ENCODE measurements at places on chromosomes 4 and X. TPM values are rescaled to one million over a fixed set of nuclear protein-coding genes. Genes with fewer than 3 reads are reported as not detected.

GRCh38 chr4:156472624-156473023 lies 499.0 kb downstream of the PDGFC start:
- no peak for DNase-seq

DNA sequence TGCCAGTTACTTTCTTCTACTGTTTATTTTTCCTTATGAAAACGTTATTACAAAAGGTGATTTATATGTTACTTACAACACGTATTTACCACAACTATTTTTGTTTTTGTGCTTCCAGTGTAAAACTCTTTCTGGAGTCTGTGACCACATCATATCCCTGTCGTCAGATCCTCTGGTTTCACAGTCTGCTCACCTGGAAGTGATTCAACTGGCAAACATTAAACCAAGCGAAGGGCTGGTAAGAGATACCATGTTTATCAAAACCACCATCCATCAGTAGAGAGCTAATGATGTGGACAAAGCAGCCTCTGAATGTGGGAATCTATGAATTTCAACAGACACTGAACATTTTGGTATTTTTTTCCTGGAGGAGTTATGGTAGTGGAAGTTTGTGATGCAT lies 116.1 kb downstream of the CNKSR2 start:
- no peak for DNase-seq

DNA sequence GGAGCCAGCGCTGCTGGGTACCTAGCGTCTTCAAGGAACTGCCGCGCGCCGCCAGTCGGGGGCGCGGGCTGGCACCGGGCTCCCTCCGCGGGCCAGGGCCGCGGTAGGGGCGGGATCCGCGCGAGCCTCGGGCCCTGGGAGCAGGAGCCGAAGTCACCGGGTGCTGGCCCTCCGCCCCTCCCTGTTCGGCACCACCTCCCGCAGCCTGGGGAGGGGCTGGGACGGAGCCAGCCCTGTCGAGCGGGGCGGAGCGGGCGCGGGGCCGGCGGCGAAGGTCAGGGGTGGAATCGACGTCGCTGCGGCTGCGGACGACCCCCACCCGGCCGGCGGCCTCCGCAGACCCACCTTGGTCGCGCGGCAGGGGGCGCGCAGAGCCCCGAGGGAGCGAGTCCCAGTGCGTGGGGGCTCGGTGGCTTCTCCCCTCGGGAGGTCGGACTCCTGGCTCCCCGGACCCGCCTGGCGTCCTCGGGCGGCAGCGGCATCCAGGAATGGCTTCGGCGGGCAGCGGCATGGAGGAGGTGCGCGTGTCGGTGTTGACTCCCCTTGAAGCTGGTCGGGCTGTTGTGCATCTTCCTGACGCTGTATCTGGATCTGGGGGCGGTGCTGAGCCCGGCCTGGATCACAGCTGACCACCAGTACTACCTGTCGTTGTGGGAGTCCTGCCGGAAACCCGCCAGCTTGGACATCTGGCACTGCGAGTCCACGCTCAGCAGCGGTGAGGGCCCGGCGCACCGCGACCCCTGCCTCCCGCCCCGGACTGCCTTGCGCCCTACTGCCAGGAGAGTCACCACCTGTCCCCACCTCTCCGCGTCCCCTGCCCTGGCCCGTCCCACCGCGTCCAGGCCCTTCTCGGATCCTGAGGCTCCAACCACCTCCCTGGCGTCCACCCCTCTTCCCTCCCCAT lies 50.5 kb upstream of the FAM47C start:
- no peak for DNase-seq

DNA sequence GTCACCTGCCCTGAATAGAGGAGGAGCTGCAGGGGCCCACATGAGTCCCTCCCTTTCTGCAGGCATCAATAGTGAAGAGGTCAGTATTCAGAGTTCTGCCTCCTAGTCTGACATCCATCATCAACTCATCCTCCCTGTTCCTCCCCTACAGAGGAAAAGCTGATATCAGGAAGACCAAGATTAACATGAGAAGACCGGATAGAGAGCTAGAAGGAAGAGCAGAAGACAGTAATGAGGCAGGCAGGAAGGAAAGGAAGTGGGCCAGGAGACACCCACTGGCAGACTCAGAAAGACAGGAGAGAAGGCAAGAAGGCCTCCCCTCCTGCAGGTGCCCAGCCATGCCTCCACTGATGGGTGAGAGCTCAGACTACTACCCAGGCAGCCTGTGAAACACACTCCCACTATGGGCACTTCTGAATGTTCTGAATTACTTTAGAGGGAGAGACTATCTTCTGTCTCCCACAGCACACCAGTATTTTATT lies 74.6 kb downstream of the CC2D2A start:
- no peak for DNase-seq

GRCh38 chr4:38230121-38230801 lies 270.1 kb downstream of the PTTG2 start:
- DNase-seq: peak; percentile 69

GRCh38 chrX:56805399-56805798 lies 76.4 kb downstream of the NBDY start:
- no peak for DNase-seq

The UGT8 gene
- total RNA-seq: 2.2 TPM

The TAF7L gene
- 0.18 TPM for total RNA-seq
